CD4-positive, alpha-beta T cell treated with Interleukin-6 at 100 ng/mL for 8 hours (primary cell): ENCODE measurements at places on chromosomes 16 and 17.
A peak's percentile ranks its signal among the peaks of the same experiment; 100 is the strongest.

DNA sequence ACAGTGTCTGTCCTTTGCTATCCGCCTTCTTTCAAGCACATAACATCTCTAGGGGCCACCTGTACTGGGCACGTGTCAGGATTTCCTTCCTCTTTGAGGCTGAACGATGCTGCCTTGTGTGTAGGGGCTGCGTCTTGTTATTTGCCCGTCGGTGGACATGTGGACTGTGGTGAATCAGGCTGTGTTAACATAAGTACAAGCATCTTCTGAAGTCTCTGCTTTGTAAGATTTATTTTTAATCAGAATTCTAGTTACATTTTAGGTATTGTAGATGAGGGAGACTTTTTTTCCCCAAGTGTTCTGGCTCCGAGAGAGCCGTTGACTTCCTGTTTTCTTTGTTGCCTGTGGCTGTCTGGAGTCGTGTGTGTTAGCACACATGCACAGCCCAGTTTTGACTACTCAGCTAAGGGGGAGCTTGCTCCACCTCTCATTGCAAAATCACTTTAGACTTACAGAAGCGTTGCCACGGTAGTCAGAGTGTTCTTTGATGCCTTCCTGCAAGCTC lies 26.1 kb downstream of the SPG7 start:
- peak; percentile 65 for DNase-seq

GRCh38 chr16:27237219-27238015 lies 31.2 kb downstream of the NSMCE1 start:
- DNase-seq: peak; percentile 66

GRCh38 chr17:82384051-82384729 lies 12.6 kb downstream of the UTS2R start:
- DNase-seq: no peak

GRCh38 chr16:12907670-12908233 lies 6.4 kb downstream of the SHISA9 start:
- DNase-seq: no peak

- DNase-seq: no peak
These were observed 46.1 kb downstream of the KCNJ16 start for GRCh38 chr17:70121126-70121525.

- DNase-seq: no peak
These were observed 852.2 kb upstream of the GOT2 start for GRCh38 chr16:59586331-59586730.

- no peak for DNase-seq
These were observed 90.7 kb downstream of the OR1D5 start for GRCh38 chr17:2972749-2973148.

DNA sequence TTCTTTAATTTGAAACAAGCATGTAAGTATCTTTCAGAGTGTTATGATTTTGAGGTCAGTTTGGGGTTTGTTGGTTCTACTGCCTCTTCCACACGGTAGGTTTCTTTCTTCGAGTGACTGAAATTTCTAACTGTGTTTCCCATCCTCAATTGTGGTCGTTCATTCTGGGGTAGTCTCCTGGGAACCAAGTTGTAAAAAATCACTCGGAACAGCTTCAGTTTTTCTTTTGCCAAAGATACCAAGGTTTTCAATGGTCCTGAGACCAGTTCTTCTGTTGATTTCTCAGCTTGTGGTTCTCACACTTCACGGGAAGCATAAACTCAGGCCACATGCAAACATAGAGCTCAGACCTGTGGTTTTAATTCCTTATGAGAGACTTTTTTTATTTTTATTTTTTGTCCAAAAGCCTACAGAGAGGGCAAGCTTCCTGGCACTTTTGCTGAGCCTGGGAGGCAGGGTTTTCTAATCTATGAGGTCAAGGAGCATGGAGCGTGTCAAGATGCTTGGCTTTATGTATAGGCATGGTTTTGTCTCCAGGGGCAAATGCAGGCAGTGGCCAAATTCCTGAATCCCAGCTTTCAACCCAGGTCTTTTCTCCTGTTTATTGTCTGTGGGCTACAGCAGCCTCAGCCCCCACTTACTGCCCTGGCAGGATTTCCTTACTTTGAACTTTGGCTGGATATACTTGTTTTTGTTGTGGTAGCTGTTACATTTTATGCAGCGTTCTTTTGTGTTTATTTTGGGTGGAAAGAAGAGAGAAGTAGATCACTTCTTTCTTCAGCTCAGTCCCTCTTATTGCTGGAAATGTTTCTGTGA lies 32.9 kb downstream of the HS3ST3A1 start:
- no peak for DNase-seq

GRCh38 chr17:59825533-59826322 lies 67.0 kb downstream of the TUBD1 start:
- DNase-seq: no peak

GRCh38 chr17:77527836-77528505 lies 387.2 kb downstream of the SEC14L1 start:
- DNase-seq: no peak

DNA sequence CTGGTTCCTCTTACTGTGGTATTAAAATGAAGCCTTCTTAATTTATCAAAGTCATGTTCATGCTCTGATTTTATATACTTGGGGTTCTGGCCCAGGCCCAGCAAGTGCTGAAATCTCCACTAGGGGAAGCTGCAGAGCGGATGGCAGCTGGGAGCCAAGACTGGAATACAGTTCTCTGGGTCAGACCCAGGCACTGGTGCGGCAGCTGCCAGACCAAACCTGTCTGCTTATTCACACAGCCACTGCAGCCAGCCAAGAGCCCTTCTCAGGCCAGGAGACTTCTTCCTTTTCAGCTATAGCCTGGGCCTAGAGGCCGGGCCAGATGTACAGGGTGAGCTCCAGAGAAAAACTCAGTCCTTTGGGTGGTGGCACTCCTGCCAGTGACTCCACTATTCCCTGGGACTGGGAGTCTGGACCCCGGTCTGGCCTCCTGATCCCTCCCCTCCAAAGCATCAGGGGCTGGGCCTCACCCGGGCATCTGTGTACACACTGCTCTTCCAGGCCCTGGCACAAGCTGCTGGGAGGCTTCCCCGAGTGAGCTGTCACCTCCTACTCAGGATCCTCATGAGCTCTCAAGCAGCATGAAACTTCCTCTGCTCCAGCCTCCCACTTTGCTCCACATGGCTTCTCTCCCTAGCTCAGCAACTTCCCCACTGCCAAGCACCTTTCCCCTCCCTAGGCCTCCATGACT lies 24.4 kb downstream of the ATP6V0D1 start:
- DNase-seq: no peak

DNA sequence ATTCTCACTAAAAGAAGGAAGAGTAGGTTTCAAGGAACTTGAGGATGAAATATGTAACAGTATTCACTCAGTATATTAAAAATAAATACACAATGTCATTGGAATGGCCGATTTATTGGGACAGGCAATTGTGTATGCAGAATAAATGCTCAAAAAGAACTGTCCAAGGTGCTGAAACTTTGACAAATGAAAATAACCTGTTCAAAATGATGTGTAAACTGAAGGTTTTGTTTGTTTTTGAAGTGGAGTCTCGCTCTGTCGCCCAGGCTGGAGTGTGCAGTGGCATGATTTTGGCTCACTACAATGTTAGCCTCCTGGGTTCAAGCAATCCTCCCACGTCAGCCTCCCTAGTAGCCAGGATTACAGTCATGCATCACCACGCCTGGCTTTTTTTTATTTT lies 318.7 kb upstream of the RBFOX1 start:
- no peak for DNase-seq

DNA sequence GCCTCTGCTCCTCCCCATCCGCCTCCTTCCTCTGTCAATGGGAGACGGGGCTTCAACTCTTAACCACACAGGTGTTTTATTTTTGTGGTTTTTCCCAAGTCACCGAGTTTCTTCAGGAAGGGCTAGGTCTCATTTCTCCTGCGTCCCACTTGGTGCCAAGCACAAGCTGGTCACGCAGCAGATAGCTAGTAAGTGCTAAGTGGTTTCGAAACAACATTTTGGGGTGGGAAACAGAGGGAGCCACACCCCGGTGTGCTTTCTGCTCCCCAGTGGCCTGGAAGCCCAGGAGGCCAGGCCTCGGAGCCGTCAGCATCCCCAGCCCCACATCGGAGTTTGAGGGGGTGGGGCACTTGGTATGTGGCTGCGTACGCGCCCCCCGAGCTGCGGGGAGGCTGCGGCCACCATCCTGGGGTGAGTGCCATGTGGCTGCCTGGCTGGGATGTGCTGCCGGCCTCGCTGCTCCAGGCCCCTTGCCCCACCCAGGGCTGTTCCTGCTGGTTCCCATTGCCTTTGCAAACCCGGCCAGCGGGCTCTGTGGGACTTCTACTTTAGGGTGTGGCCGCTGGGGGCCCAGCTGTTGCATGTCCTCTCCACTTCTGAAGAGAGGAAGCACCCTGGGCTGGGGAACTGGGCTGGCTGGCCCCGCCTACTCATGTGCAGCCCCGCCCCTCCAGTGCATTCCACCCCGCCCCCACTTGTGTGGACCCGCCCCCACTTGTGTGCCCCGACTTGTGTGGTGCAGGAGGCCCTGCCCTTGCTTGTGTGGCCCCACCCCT lies 55.6 kb downstream of the BAIAP2 start:
- peak; percentile 13 for DNase-seq

- no peak for DNase-seq
These were observed 13.8 kb downstream of the CNGB1 start for GRCh38 chr16:57956924-57957672.

DNA sequence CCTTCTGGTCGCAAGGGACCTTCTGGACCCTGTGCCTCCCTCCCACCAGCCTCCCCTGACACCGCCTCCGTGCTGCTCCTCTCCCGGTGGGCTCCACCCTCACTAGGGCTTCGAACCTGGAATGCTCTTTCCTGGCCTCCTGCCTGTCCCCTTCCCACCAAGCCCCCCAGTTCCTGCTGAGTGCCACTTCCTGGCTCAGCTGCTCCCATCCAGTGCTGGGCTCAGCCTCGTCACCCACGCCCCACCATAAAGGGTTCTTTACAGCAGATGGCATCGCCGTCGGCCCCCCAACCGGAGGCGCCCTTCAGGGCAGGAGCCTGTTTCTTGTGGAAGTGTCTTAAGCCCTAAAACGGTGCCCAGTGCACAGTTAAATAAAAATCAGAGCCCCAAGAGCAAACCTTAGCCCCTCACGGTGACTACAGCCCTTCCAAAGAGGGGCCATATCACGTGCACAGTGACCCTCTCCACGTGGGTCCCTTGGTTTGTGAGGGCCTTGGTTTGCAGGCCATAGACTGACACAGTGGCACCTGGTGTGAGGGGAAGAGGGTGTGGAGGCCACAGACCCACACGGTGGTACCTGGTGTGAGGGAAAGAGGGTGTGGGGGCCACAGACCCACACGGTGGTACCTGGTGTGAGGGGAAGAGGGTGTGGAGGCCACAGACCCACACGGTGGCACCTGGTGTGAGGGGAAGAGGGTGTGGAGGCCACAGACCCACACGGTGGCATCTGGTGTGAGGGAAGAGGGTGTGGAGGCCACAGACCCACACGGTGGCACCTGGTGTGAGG lies 111.4 kb downstream of the METRNL start:
- no peak for DNase-seq

DNA sequence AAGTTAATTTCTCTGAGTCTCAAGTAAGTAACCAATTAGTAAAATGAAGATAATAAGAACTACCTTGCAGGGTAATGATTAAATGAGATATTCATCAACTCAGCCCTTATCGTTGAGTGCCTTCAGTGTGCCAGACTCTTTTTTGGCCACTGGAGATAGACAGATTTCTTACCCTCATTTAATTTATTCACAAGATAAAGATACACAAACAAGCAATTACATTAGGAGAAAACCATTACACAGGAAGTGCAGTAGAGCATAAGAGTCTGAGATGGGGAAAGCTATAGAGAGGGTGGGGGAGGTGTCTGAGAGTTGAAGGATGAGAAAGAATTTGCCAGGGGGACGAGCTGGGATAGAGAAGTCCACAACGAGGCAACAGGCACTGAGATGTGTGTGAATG lies 72.5 kb upstream of the BCAR1 start:
- no peak for DNase-seq

DNA sequence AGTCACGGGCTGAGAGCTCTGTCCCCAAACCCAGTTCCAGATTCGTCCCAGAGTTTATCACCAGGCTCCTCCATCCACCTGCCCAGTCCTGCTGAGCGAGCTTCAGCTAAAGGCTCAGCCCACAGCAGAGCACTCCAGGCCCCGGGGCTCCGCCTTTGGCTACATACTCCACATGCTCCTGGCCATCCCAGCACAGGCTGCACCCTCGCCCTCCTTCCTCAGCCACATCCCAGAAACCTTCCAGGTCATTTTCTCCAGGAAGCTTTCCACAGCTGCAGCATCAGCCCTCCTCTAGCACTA lies 4.7 kb upstream of the CD2BP2 start:
- DNase-seq: no peak

DNA sequence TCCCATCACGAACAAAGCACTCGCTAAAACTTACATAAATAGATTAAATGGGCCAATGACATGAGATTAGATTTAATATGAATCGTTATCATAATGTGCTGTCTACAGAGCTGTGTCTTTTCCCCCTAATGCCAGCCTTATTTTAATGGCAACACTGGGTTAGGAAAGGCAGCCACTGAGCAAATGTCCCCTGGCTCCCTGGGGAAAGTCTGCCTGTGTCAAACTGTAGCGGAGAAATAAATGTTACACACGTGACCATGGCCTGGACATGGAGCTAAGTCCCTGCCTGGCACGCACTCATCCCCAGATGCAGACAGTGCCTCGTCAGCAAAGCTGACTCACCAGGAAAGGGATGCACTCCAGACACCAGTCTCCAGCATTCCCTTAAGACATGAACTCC lies 61.3 kb upstream of the SDK2 start:
- DNase-seq: no peak

DNA sequence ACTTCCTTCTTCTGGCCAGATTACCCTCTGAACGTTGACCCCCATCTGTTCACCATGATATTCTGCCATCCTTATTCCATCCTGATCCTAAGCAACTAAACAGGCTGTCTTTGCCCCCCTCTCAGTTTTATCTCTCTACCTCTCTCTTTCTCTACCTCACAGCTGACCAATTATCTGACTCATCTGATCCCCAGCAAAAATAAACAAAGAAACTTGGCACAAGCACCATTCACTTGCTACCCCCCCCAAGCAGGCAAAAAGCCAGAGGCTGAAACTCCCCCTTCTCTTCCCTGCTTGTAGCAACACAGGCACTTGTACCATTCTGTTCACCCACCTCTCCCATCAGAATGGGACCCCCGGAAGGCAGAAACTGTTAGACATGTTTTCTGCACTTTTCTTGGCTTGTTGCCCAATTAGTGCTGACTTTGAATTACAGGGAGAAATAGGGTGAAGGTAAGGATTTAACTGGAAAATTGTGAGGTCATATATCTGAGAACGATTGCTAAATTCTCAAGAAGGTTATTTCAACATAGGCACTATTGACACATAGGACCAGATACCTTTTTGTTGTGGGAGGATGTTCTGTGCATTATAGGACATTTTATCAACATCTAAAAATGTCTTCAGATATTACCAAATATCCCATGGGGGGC lies 163.2 kb downstream of the TOX3 start:
- no peak for DNase-seq

- peak; percentile 76 for DNase-seq
These were observed 45.6 kb downstream of the PRMT7 start for GRCh38 chr16:68356249-68356918.

- no peak for DNase-seq
These were observed 74.5 kb upstream of the C17orf78 start for GRCh38 chr17:37301288-37301687.
